ENCODE measurements at places on chromosomes 5 and 9.
A peak's percentile ranks its signal among the peaks of the same experiment; 100 is the strongest.

GRCh38 chr5:95251185-95251584, 33.7 kb downstream of the MCTP1 start:
- DNase-seq = no peak

DNA sequence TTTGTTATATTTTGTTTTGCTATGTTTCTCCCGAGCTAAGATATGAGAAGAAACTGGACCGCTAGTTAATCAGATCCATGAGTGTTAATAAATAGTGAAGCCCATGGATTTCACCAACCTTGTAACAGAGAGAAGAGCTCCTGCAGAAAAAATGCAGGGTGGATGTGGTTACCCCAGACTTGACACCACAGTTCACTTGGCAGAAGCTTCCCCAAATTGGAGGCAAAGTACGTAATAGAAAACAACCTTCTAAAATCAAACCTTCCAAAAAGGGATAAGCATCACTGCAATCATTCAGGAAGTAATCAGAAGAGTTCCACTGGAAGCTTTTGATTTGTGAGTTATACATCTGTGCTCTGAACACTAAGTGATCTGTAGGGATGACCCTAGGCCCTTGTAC, 267.5 kb downstream of the ACTL7B start:
- no peak for DNase-seq

GRCh38 chr5:98975682-98976407, 47.0 kb upstream of the CHD1 start:
- DNase-seq = no peak

DNA sequence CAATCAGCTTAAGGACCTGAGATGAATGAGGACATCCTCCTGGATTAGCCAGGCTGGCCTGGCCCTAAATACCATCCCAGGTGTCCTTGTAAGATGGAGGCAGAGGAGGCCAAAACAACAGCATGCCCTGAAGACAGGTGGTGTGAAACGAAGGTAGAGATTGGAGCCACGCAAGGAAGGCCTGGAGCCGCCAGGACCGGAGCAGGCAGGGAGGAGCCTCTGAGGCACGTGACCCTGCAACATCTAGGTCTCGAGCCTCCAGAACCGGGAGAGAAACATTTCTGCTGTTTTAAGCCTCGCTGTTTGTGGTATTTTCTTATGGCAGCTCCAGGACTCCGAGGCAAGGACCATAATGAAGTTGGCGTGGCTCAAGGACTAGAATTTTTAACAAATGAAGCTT, 9.7 kb upstream of the COL5A1 start:
- no peak for DNase-seq

GRCh38 chr9:120742951-120743416, 28.7 kb upstream of the MEGF9 start:
- peak; percentile 87 for DNase-seq

DNA sequence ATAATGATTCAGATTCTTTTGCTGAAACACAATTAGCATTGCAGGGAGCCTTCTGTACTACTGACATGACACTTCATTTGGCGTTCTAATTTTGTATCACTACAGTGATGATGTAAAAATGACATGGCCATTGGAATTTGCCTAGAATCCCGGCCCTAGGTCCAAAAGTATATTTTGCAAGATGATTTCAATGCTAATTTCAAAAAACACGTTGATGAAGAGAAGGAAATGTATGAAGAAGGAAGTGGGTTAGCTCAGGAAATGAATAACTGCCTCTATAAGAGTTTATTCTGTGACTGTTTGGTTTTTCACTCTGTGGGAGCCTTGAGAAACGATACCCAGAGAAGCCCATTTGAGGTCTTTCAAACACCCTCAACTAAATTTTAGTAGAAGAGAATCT, 59.3 kb downstream of the OSTF1 start:
- no peak for DNase-seq

DNA sequence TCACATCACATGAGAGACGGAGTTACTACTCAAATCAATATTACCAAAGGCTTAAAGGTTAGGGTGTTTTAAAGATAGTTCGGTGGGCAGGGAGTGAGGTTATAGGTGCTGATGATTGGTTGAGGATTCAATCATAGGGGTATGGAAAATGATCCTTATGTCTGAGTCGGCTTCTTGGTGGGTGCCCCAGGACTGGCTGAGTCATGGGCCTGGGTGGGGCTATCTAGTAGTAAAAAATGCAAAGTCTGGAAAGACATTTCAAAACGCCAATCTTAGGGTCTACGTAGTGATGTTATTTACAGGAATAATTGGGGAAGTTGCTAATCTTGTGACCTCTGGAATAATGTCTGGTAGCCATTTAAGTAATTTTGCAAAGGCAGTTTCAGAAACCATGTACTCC, 15.2 kb upstream of the SPIN1 start:
- no peak for DNase-seq

DNA sequence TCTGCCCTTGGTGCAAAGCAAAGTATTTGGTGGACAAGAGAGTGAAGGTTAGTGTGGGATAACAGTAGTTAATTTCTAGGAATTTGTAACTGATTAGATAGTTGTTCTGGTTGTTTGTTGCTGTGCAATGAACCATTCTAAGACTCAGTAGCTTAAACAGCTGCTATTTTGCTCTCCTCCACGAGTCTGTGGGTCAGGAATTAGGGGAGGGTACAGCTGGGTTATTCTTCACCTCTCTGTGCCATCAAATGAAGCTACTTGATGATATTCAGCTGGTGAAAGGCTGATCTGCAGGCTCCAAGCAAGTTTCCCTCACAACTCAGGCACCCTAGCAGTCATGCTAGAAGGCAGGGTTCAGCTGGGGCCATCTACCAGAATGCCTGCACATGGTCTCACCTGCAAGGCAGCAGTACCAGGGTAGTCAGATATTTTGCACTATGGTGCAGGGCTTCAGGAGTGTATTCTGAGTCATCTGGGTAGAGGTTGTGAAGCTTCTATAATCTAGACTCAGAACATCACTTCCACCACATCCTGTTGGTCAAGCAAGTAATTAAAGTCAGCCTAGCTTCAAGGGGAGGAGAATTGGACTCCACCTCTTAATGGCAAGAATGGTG, 159.5 kb upstream of the SLC28A3 start:
- DNase-seq = no peak

- peak; percentile 37 for DNase-seq
These were observed 30.0 kb upstream of the PSD2 start for GRCh38 chr5:139765409-139766217.

DNA sequence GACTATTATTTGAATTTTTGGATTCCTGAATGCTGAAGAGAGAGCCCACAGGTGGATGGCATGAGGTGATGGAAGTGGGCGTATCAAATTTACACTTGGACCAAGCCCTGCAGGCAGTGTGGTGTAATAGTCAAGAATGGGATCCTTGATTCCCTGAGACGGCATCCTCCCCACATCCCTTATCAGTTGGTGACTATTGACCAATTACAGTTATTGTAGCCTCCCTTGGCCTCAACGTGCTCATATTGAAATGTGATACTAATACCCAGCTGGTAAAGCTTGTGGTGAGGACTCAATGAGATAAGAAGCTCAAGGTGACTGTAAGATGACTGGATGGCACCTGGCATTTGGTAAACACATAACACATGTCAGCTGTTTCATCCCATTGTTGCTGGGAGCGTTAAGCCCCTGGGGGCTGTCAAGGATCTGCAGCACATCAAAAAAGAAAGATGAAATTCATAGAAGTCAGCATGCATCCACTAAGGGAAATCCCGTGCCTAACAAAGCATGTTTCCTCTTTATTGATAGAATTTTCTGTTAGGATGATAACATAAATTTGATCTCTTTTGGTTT, 65.6 kb upstream of the IRX2 start:
- no peak for DNase-seq

DNA sequence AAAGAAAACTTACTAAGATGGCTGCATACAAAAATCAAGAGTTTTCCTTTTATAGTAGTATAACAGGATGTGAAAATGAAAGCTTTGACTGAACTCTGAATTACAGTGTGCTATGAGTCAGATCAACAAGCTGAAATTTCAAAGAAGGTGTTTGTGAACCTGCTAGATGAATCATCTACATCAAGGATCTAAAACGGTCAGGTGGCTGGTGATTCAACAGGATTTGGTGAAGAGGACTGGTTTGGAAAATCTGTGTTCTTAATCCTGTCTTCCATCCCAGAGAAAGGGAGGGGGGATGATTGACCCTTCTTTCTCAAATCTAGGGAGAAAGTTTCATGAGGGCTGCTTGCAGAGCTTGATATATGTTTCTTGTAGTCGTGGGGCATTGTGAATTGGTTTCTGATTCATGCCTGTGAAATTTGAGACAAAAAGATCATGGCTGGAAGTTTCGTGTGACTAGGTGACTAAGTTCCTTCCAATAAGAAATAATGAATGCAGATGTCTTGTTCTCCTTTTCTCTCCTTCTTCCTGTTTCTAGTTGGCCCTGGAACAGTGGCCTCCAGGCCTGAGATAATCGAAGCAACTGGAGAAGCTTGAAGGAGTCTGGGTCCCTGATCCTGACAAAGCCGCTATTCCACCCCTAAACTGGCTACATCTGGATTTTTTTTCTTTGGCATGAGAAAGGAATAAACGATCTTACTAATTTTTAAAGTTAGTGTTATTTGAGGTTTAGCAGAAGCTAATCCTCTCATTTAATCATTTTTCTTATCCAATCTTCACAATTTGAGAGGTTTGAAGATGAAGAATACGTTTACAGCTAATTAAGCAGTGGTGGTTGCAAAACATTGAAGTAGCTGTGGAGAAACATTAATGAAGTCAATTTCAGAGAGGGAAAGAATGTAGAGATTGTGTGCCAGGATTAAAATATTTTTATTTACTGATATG, 67.2 kb downstream of the MRPS30 start:
- peak; percentile 54 for DNase-seq

- DNase-seq = no peak
These were observed 234.5 kb downstream of the NFIB start for GRCh38 chr9:14079440-14079839.

DNA sequence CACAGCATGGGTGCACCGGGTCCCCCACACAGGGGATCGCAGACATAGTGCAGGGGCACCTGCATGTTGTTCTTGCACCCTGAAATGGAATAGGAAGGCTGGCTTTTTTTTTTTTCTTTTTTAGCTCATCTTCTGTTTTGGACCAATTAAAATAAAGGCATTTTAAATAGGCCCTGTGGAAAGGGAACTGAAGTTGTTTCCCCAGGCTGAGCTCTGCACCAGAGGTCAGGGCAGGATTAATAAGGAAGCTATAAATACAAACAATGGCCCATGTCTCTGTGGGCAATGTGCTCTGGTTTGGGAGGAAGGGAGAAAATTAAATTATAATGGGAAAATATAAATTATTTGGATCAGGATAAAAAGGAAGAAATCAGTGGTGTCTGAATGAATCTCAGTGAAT, 21.2 kb upstream of the KCNMB1 start:
- no peak for DNase-seq

- DNase-seq = no peak
These were observed 68.5 kb upstream of the CACNA1B start for GRCh38 chr9:137809040-137809576.

GRCh38 chr5:9156282-9156681, 389.6 kb downstream of the SEMA5A start:
- DNase-seq = peak; percentile 17

GRCh38 chr9:93149361-93149760, 15.3 kb upstream of the NINJ1 start:
- no peak for DNase-seq

DNA sequence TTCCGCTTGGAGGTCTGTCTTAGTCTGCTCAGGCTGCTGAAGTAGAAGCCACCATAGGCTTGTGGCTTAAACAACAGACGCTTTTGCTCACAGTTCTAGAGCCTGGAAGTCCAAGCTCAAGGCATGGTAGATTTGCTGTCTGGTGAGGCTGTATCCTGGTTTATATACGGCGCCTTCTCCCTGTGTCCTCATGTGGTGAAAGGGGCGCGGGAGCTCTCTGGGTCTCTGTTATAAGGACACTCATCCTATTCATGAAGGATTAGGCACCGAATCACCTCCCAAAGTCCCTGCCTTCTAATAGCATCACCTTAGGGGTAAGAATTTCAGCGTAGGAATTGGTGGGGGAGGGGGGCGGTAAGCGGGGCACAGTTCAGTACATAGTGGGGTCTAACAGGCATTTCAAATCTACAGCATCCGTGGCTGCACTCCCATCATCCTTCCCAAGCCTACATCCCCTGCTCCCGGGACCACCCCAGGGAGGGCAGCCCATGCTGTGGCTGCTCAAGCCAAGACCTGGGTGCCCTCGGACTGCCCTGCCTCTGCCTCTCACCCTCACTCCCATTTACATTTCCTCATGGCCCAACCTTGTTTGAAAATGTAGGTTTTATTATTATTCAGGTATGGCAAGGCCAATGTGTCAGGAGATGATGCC, 15.1 kb upstream of the LPCAT1 start:
- DNase-seq = no peak

DNA sequence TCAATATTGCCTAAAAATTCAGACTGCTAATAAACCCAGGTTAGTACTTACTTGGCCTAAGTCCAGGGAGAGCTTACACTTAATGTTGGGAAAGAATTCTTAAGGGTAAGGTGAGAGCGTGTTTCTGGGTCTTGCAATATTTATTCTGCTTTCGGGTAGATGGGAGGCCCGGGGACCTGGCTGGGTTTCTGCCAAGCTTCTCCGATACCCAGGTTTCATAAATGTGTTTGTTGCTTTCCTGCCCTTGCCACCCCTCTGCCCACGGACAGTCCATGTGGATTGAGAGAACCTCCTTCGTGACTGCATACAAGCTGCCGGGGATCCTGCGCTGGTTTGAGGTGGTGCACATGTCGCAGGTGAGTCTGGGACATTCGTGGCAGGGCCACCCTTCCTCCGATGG, 48.4 kb upstream of the FOXI1 start:
- no peak for DNase-seq

DNA sequence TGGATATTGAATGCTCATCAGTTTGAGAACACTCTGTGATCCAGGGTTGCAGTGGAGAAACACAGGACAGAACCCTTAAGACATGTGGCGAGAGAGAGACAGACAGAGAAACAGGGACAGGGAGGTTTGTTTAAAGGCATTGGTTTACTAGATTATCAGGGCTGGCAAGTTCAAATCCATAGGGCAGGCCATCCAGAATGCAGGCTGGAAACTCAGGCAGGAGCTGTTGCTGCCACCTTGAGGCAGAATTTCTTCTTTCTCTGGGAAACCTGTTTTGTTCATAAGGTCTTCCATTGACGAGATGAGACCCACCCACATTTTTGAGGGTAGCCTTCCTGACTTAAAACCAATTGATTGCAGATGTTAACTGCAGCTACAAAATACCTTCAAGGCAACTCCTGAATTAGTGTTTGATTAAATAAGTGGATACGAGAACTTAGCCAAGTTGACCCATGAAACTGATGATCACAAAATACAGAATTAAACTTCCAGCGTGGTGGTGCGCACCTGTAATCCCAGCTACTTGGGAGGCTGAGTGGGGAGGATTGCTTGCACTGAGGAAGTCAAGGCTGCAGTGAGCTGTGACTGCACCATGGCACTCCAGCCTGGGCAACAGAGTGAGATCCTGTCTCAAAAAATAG, 55.9 kb downstream of the NSUN2 start:
- DNase-seq = peak; percentile 42

DNA sequence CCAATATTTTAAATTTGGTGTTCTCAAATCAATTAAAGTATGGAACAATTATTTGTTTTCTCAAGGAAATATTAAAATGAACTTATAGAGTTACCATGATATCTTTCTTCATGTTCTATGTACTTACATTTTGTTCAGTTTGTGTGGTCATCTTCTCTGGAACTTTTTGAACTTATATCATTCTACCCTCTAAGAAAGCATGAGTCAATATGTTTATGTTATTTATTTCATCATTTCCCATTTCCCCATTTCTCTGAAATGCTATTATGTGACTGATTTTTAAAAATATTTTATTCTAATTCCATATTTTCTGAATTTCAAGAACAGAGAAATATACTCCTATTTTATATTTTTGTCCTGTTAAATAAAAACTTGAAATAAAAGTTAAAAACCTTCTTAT, 123.5 kb upstream of the ACOT12 start:
- no peak for DNase-seq

Measured in COLO829 (cell line).